Type B pancreatic cell (in vitro differentiated cells): ENCODE measurements at places on chromosomes 7 and 10. TPM values are rescaled to one million over a fixed set of nuclear protein-coding genes. Genes with fewer than 3 reads are reported as not detected.

DPYSL4 gene
- total RNA-seq = 11.7 and 61.9 TPM in 2 replicates

CPA1 gene
- 0.41 TPM in 1 of 2 replicates, not detected in the other for total RNA-seq

MCM10 gene
- total RNA-seq = 12.2 and 31.7 TPM in 2 replicates

- DNase-seq = no peak
Observed at GRCh38 chr10:88849234-88849633, 2.4 kb downstream of the ANKRD22 start.

DNA sequence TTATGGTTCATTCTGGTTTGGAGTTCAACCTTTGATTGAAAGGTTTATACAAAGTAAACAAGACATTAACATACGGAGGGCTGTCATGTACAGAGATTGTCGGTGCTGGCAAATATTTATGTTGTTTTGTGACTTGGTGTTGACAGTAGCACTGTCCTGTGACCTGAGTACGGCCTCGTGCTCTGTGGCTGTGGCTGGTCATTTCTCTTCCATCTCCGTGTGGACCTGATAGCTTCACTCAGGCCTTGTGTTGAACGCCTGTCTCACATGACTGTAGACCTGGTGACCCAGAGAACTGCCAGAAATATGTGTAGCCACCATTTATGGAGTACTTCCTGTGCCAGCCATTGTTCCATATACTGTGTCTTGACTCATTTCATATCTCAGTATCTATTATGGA lies 311.6 kb downstream of the CCDC3 start:
- DNase-seq = no peak

GRCh38 chr10:100468978-100469377 lies 6.2 kb downstream of the WNT8B start:
- no peak for DNase-seq
